ENCODE measurements at places on chromosomes 6 and 20.

DNA sequence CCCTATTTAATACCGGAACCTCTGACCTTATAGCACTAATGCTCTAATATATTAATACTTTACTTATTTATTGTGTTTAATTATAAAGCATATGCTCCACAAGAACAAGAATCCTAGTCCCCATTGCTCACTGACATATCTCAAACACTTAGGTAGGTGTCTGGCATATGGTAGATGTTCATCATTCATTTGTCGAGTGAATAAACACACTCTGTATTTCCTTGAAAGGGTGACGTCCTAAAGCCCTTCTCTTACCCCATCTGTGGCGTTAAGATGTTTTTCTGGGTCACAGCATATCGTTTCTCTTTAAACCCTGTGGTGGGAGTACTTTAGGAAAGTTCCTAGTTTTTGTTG lies 45.3 kb downstream of the NCOA3 start:
- DNase-seq: no peak

DNA sequence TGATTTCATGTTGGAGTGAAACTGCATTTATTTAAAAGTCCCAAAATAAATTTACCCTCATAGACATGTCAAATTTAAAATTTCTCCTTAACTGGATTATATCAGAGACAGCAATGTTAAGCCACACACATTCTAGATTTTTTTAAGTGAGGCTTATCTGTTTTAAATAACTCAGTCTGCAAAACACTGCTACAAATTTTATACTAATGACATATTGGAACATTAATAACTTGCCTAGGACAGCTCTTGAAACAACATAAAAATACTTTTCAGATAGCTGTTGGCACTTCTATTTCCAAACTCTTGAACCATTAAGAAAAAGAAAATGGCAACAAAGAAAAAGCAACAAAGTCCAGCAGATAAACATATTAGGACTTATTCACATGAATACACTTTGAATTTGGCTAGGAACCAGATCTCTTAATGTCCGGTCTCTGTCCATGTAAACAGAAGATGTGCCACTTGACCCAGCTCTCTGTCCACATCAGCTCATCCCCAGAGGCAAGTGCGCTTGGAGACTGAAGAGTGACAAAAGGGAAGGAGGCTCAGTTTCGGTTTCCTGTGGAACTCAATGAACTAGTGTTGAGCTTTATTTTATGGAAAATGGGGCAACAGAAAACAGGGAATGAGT lies 219.3 kb upstream of the THBS2 start:
- no peak for DNase-seq

DNA sequence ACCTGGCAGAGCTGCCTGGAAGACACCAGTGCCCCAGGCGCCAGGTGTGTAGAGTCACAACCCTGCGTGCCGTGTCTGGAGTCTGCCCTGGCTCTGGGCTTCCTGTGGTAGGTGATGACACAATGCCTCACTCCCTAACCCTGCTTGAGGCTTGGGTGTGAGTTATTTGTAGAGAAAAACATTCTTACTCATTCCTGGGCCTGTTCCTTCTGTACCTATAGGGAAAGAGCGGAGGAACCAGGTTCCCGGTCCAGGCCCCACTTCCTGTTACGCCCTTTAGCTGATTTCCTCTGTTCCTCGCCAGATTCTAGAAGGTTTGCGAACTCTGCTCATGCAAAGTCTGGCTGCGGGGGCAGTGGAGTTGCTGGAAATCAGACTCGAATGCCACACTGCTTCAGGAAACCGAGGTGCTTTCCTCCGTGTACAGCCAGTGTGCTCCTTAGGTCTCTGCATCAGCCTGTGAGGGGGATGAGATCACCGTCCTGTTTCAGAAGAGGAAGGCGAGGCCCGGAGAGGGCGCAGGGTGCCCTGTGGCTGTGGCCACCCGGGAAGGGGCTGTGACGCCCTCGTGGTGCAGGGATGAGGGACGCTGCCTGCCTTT lies 67.1 kb upstream of the DUSP22 start:
- peak; percentile 79 for DNase-seq

- no peak for DNase-seq
These were observed 191.3 kb downstream of the GMPR start for GRCh38 chr6:16429669-16430068.

DNA sequence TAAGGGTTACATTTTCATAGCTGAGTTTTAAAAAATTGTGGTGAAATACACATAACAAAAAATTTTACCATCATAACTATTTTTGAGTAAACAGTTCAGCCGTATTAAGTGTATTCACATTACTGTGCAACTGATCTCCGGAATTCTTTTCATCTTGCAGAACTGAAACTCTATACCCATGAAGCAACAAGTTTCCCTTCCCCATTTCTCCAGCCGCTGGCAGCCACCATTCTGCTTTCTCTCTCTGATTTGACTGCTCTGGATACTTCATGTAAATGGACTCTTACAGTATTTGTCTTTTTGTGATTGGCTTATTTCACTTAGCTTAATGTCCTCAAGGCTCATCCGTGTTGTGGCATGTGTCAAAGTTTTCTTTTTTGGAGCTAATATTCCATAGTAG lies 341.6 kb downstream of the QKI start:
- peak; percentile 90 for DNase-seq

DNA sequence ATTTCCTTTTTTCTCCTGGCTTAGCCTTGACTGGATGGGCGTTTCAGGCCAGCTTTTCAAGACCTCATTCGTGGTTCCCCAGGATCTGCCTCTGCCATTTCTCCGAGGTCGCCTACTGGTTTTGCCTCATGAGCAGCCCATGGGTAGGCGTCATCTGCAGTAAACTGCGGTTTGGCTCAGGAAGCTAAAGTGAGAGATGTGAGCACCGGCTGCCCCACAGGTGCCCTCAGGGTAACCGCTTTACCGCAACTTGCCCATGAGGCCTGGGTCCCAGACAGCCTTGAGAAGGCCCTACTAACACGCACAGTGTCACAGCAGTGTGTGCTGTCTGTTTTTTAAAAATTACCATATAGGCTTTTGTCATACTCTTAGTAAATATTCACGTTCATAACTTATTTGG lies 53.4 kb upstream of the TBXT start:
- no peak for DNase-seq

- DNase-seq: no peak
These were observed 387.6 kb downstream of the CDC5L start for GRCh38 chr6:44775121-44775520.

DNA sequence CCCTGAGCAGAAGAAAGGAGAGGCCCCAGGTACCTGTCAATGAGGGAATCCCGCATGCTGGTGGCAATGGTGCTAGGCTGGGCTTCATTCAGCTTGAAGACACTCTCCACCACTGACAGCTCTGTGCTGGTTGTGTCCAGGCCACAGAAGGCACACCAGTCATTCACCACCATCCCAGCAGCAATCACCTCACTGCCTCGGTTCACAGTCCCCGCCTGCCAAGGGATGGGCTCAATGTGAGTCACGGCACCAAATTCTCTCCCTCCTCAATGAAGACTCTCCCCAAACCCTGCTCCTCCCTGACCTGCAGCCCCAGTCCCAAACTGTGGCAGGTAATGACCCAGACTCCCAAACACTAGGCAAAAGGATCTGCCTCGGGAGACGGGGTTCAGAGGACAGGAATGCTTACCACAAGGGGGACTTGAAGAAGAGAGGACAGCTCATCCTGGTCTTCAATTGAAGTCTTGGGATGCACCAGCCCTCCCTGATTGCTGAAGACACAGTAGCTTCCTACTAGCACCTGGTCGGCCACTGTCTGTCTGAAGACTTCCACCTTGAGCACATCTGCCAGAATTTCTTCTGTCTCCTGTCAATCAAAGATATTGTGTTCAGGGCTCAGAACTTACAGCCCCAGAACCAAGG lies 1.7 kb upstream of the MMP24OS start:
- DNase-seq: no peak

DNA sequence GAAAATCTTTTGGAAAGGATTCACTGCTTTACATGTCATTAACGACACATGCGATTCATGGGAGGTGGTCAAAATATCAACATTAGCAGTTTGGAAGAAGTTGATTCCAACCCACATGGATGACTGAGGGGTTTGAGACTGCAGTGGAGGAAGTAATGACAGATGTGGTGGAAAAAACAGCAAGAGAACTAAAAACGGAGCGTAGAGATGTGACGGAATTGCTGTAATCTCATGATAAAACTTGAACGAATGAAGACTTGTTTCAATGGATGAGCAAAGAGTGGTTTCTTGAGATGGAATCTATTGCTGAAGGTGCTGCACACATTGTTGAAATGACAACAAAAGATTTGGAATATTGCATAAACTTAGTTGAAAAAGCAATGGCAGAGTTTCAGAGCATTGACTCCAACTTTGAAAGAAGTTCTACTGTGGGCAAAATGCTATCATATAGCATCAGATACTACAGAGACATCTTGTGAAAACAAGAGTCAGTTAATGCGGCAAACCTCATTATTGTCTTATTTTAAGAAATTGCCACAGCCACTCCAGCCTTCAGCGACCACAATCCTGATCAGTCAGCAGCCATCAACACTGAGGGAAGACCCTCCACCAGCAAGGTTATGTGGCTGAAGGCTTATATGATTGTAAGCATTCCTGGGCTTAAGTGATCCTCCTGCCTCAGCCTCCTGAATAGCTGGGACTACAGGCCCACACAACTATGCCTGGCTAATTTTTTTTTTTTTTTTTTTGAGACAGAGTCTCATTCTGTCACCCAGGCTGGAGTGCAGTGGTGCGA lies 19.2 kb downstream of the SRSF3 start:
- no peak for DNase-seq

- peak; percentile 37 for DNase-seq
These were observed 809 bp downstream of the SRPK1 start for GRCh38 chr6:35919827-35920751.

DNA sequence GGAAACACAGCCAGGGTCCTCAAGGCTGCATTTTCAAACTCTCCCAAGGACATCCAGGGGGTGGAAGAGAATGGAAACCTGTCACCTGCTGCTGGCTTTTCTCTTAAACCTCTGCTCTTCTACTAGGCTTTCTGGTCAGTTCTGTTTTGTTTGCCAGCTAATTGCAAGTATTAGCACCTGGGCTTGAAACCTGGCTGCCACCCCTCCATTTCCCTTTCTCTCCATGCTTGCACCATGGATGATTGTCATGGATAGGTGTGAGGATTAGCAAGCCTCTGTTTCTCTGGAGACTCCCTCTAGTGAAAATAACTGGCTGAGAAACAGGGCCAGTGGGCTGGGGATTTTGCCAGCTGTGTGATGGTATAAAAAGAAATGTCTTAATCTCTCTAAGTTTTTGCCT lies 33.0 kb upstream of the GPR6 start:
- no peak for DNase-seq

DNA sequence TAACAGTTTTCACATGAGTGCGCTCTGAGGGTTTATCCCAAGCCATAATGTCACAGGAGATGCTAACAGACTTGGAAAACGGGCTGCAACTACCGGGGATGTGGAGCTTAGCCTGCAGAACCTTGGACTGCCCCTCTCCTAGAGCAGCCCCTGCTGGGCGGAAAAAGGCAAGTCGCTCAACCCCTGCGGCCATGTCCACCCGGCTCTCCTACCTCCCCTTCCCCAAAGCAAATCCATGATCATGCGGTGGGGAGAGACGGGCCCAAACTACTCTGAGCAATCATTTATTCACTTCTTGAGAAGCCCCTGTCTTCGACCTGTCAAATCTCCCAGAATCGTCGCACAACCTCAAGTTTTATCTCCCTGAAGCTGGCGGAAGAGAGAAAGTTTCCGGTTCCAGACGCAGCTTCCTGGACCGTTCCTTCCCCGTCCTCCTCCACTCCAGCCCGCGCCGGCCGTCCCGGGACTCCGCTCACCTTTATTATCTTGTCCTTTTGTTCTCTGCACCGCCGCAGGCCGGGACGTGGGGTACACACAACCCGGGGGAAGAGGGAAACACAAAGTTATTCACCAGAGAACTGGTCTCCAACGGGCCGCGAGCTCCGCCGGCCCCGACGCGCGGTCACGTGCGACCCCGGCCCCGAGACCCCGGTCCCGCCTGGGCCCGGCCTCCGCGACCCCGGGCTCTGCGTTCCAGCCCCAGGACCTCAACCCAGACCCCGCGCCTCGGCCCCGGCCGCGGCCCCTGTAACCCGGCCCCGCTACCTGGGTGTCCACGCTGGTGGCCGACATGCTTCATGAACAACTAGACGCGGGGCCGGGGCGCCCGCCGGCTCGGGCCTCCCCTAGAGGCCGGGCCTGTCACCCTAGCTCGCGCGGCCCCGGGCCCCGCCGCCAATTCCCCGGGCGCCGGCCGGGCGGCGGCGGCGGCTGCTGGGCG lies 560 bp downstream of the YTHDF1 start:
- peak; percentile 36 for DNase-seq

GRCh38 chr20:9358001-9358400 lies 156.4 kb upstream of the LAMP5 start:
- no peak for DNase-seq

GRCh38 chr6:2658788-2659187 lies 91.9 kb downstream of the MYLK4 start:
- DNase-seq: peak; percentile 67

- no peak for DNase-seq
These were observed 305.6 kb downstream of the CDH4 start for GRCh38 chr20:61557621-61558020.

- DNase-seq: no peak
These were observed 27.7 kb upstream of the ARG1 start for GRCh38 chr6:131545317-131545716.

DNA sequence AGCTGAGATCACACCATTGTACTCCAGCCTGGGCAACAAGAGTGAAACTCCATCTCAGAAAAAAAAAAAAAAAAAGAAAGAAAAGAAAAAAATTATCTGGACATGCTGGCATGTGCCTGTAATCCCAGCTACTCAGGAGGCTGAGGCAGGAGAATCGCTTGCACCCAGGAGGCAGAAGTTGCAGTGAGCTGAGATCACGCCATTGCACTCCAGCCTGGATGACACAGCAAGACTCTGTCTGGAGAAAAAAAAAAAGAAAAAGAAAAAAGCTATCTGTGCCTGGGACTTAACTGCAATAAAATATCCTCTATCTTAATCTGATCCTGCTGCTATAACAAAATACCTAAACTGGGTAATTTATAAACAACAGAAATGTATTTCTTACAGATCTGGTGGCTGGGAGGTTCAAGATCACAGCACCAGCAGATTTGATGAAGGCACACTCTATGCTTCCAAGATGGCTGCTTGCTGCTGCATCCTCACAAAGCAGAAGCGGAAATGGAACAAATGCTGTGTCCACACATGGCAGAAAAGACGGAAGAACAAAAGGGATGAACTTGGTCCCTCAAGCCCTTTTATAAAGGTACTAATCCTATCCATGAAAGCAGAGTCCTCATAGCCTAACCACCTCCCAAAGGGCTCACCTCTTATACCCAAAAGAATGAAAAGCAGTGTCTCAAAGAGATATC lies 273.3 kb upstream of the JARID2 start:
- DNase-seq: peak; percentile 37

GRCh38 chr6:123562677-123563076 lies 74.1 kb downstream of the TRDN start:
- no peak for DNase-seq

- DNase-seq: no peak
These were observed 7.6 kb upstream of the SYNDIG1 start for GRCh38 chr20:24461848-24462247.
